ENCODE measurements at places on chromosomes 16 and 17. TPM values are rescaled to one million over a fixed set of nuclear protein-coding genes. Genes with fewer than 3 reads are reported as not detected.

Gene MRPL38
- total RNA-seq: 109 TPM

Gene DCUN1D3
- total RNA-seq: 3.4 TPM

Gene UMOD
- not detected for total RNA-seq

Gene SEZ6
- total RNA-seq: not detected

Gene IL32
- 964 TPM for total RNA-seq

Gene CHAD
- not detected for total RNA-seq

Gene SPG7
- total RNA-seq: 62.4 TPM

Gene SAMD14
- total RNA-seq: 1.1 TPM

Gene KCTD19
- total RNA-seq: 1.3 TPM

Gene CLEC3A
- total RNA-seq: not detected

Gene KCNJ12
- not detected for total RNA-seq

Gene UNC13D
- total RNA-seq: 99.1 TPM

Gene KRTAP2-1
- total RNA-seq: not detected

Gene SLC13A2
- total RNA-seq: not detected

Gene ZDHHC1
- total RNA-seq: 0.12 TPM

GRCh38 chr16:68166264-68166663, 69.7 kb downstream of the ESRP2 start:
- DNase-seq: no peak

GRCh38 chr17:21368545-21369246, 7.5 kb upstream of the KCNJ12 start:
- DNase-seq: no peak

DNA sequence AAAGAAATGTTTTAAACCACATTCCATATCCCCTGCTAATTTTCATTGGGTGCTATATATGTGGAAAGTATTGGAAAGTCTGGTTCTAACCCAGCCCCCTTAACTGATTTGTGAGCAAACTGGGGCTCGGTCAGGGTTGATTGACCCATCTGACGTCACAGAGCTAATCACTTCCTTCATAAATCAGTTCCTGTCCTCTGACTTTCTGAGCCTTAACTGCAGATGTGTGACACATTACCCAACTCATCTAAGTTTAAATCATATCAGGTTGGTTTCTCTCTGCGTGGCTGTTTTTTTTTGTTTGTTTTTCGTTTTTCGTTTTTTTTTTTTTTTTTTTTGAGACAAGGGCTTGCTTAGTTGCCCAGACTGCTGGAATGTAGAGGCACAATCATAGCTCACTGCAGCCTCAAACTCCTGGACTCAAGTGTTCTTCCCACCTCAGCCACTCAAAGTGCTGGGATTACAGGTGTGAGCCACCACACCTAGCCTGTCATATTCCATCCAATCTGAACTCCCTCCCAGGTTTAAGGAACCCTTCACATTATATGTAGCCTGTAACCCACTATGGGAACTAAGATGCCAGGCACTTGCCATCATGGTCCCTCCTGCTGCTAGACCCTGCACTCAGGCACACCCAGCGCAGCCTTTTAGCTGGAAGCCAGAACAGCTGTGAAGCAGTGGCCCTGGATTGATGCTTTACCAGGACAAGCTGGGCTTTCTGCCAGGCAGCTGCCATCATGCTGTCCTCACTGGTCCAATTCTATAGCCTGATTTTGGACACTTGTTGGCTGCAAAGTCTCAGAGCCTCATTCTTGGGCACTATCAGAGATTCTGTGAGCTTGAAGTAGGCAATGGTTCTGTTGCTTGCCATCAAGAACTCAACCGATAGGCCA, 6.9 kb upstream of the BPTF start:
- no peak for DNase-seq

GRCh38 chr16:56289416-56289815, 98.1 kb downstream of the GNAO1 start:
- DNase-seq: no peak

- DNase-seq: no peak
Observed at GRCh38 chr16:58018803-58019202, 6.8 kb upstream of the MMP15 start.

DNA sequence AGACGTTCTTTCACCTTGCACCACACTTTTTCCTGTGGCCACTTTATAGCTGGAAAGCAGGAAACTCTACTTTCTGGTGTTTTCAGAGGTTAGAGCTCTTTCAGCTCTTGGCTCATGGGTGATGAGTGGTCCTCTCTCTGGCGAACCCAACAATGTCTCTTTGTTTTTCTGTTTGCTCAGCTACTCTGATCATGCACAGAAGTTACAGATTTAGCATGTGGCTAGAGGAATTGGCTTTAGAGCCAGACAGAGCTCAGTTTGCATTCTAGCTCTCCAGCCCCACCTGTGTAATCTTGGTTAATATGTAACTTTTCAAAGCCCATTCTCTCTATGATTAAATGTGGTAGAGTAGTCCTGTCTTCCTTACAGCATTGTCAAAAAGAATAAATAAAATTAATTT, 225.2 kb downstream of the HAPSTR1 start:
- no peak for DNase-seq

DNA sequence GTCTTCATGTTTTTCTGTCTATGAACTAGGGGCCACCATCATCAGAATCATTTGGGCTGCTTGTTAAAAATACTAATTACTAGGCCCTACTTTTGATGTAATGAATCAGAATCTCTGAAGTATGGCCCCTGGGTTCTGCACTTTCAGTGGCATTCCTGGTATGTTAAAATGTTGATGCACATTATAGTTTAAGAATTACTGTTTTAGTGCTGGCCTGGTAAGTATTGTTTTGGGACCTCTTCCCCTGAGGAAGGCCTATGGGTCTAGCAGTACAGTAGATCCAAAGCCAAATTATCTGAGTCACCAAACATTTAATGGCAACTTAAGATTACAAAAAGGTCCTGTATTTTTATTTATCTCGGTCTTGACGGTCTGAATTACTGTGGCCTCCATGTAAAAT, 58.8 kb downstream of the AP2B1 start:
- DNase-seq: no peak

DNA sequence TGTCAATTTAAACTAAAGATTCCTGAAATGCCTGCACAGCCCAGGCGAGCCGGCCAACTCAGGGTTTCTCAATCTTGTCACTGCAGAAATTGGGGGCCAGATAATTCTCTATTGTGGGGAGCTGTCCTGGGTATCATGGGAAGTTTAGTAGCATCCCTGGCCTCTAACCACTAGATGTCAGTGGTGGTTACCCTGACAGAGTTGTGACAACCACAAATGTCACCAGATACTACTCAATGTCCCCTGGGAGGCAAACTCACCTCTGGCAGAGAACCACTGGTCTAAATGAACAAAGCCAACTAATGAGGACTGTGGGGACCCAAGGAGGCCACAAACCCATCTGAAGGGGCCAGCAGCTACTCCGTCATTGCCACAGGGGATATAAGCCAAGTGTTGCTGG, 90.9 kb downstream of the MYH11 start:
- peak; percentile 53 for DNase-seq

- no peak for DNase-seq
Observed at GRCh38 chr16:79081297-79082066, 519.1 kb downstream of the MAF start.

- no peak for DNase-seq
Observed at GRCh38 chr17:51180486-51180885, 14.3 kb downstream of the NME2 start.

DNA sequence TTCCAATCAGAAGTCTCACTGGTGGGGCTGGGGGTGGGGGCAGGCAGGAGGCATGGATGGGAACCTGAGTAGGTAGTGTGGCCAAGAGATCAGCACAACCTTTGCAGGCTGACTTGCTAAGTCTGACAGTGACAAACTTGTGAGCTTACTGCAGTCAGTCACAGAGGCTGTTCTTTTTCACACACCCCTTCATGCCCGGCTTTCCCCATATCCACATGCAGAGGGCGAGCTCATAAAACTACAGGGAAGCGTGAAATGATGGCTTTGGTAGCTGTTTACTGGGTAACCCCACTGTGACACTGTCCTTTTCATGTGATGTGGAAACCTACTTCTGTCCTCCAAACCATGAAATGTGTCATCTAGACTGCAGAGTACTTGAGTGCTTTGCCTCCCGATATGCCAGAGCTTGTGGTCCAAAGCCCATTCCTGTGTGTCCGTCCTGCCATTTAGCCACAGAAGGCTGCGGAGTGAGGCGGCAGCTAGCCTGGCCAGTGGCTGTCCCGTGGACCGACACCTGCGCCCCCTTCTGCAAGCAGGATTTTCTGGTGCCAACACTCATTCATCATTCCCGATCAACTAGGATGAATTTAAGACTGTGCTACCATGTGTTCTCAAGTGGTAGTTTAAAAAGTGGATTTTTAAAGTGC, 9.8 kb downstream of the GEMIN4 start:
- DNase-seq: no peak

- DNase-seq: no peak
Observed at GRCh38 chr16:53717577-53717976, 13.6 kb downstream of the FTO start.

DNA sequence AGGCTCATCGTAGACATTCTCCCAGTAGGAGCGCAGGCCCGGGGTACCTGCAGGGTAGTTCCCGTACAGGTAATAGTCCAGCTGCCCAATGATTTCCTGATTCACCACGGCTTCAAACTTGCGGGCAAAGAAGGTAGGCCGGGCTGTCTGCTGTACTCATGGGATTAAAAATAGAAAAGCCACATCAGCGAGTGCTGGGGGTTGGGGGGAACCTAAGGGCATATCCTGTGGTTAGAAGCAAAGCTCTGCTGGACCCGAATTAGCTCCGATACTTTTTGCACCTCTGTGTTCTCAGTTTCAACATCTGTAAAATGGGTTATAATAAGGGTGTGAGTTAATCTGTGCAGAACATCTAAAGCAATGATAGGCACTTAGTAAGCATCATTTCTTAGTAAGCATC, 336.2 kb downstream of the XYLT1 start:
- DNase-seq: no peak

- DNase-seq: no peak
Observed at GRCh38 chr17:56351675-56352074, 198.4 kb downstream of the ANKFN1 start.

GRCh38 chr16:79784007-79784406, 183.5 kb upstream of the MAF start:
- no peak for DNase-seq

- DNase-seq: no peak
Observed at GRCh38 chr17:61002316-61002736, 324.7 kb downstream of the BCAS3 start.

GRCh38 chr17:7046127-7046724, 2.3 kb upstream of the SLC16A11 start:
- DNase-seq: peak; percentile 61

GRCh38 chr17:29613856-29614255, 8.9 kb downstream of the CORO6 start:
- no peak for DNase-seq

GRCh38 chr16:85909932-85910853, 11.2 kb downstream of the IRF8 start:
- no peak for DNase-seq

GRCh38 chr17:40108970-40109824, 8.8 kb upstream of the NR1D1 start:
- peak; percentile 79 for DNase-seq

- DNase-seq: no peak
Observed at GRCh38 chr16:30060836-30061554, 4.6 kb upstream of the ALDOA start.

GRCh38 chr16:1938316-1938715, 4.7 kb downstream of the MSRB1 start:
- no peak for DNase-seq

DNA sequence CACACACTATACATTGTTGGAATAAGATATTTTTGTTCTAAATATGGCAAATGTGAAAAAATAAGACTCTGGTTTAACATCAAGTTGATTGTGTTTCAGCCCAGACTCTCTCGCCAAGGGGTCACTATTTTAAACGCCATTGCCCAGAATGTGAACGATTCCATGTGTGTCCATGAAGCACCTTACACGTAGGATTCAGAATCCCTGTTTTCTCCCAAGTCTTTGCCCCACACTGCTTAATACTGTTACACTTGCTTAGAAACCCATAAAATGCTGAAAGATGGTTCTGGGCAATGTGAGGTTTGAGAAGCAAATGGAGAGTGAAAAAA, 7.7 kb downstream of the HS3ST3B1 start:
- DNase-seq: no peak

- no peak for DNase-seq
Observed at GRCh38 chr17:18071751-18072150, 16.0 kb upstream of the DRG2 start.

DNA sequence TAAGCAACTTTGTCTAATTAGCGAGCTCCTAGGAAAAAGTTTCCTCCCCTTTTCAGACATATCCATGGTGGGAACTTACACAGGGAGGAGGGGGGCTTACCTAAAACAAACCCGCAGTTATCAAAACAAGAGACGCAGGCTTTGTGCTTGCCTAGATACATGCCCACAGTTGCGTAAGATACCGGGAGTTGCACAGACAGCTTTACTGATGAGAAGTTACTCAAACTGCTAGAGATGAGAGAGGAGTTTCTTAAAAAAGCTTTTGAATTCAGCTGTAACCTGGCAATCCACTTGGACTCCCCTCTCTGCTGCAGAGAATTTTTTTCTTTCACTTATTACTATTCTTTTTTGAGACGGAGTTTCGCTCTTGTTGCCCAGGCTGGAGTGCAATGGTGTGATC, 6.8 kb upstream of the ZP2 start:
- DNase-seq: no peak

DNA sequence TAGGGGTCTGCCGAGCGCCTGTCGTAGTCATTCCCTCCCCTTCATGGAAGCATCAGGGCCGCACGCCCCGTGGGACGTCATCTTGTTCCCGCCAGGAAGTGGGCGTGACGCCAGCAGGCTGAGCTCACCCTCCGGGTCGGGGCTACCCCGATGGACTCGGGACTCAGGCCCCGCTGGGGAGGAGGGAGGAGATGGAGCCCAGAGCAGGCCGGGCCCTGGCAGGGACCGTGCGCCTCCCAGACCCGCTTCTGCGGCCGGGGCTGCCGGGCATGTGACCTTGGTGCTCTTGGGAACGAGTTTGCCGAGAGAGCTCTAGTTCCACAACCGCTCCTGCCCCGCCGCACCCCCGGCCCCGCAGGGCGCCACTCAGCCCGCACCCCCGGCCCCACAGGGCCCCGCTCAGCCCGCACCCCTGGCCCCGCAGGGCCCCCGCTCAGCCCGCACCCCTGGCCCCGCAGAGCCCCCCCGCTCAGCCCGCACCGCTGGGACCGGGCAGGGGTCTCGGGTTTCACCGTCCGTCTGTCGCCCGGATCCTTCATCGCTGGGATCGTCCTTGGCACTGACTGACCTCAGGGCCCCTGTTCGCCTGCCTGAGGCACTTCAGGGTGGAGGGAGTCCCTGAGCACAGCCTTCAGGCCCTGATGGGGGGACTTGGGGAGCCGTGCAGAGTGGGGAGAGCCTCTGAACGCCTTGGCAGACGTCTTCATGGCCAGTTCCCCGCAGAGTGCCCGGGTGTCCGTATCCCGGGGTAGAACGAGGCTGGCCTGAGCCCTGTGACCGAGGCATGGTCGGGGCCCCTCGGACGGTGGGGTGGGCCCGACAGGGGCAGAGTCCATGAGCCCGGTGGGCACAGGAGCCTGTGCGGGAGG, 5.8 kb downstream of the CACNA1H start:
- DNase-seq: no peak

GRCh38 chr17:68035131-68035522, 408 bp upstream of the KPNA2 start:
- DNase-seq: peak; percentile 93

Data from activated naive CD4-positive, alpha-beta T cell treated with anti-CD3 and anti-CD28 coated beads for 36 hours (primary cell).